ENCODE measurements at places on chromosomes 2 and 18. TPM values are rescaled to one million over a fixed set of nuclear protein-coding genes. Genes with fewer than 3 reads are reported as not detected.
A peak's percentile ranks its signal among the peaks of the same experiment; 100 is the strongest.

GRCh38 chr2:238515377-238515776 is 88.7 kb downstream of the ASB1 start:
- H3K4me1 ChIP-seq, result no peaks in the 10 kb centered on the region
- no peak for DNase-seq
- no peak overlapping the region for H3K4me3 ChIP-seq
- no peak overlapping the region for H3K27ac ChIP-seq
- peaks cover 7% of the 10 kb centered on the region for H3K27me3 ChIP-seq

GRCh38 chr2:22497789-22498188 is 887.2 kb upstream of the KLHL29 start:
- H3K27me3 ChIP-seq, result peaks cover 4% of the 10 kb centered on the region
- no peaks in the 10 kb centered on the region for H3K4me1 ChIP-seq
- no peaks in the 10 kb centered on the region for H3K36me3 ChIP-seq

Gene C1QL2
- polyA plus RNA-seq, result not detected

- H3K27me3 ChIP-seq, result peaks cover 8% of the 10 kb centered on the region
- DNase-seq, result no peak
- H3K36me3 ChIP-seq, result peaks cover 4% of the 10 kb centered on the region
- H3K4me1 ChIP-seq, result no peaks in the 10 kb centered on the region
- H3K4me3 ChIP-seq, result no peak overlapping the region
- H3K27ac ChIP-seq, result no peak overlapping the region
Observed at GRCh38 chr18:4454537-4455112, 482 bp downstream of the DLGAP1 start.

DNA sequence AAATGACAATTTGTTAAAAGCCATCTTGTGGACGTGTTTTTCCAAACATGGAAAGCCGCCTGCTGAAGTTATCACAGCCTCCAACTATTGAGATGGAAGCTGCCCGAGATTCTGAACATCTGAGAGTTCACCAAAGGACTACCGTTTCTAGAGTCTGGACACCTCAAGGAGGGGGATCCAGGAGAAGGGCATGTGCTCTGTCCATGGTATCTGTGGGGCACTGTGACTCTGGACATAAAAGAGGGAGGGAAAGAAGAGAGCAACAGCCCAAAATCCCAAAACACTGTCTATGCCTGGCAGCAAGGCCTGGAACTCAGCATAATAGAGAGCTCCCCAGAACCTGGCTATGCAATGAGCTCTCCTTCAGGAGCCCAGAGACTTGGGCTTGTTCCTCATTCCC is 319.9 kb downstream of the EN1 start:
- no peaks in the 10 kb centered on the region for H3K4me1 ChIP-seq
- H3K27me3 ChIP-seq, result no peaks in the 10 kb centered on the region
- DNase-seq, result no peak
- H3K4me3 ChIP-seq, result no peak overlapping the region

GRCh38 chr2:19607931-19608771 is 249.7 kb upstream of the OSR1 start:
- no peak overlapping the region for H3K27ac ChIP-seq
- DNase-seq, result no peak
- no peaks in the 10 kb centered on the region for H3K4me1 ChIP-seq
- no peaks in the 10 kb centered on the region for H3K27me3 ChIP-seq
- H3K36me3 ChIP-seq, result no peaks in the 10 kb centered on the region
- H3K4me3 ChIP-seq, result no peak overlapping the region

Gene HRH4
- polyA plus RNA-seq, result not detected

DNA sequence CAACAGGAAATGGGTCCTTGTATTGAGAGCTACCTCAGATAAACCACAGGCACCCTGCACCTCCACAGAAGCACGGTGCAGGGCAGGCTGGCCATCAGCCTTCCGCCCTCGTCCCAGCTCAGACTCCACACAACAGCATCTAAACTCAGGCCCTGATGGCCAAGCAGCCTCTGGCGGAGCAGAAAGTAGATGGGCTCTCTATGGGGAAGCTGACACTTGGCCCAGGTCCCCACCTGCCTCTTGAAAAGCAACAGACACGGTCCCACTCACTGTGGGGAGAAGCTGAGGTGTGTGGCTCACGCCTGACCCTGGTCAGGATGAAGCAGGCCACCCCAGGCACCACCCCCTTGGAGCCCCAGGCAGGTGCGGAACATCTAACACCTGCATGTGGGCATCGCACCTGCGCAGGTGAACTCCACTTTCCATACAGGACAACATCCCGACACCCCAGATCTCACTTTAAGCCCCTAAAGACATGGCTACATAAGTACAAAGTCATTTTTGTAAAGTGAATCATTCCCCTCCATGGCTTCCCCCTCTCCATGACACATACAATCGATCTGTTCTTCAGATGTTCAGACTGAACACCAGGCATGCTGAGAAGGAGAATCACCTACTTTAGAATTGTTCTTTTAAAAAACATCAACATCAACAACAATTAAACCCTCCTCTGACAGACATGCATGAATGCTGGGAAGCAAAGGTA is 208.4 kb downstream of the ZBTB7C start:
- no peaks in the 10 kb centered on the region for H3K4me1 ChIP-seq
- no peak overlapping the region for H3K27ac ChIP-seq
- no peaks in the 10 kb centered on the region for H3K36me3 ChIP-seq
- H3K27me3 ChIP-seq, result peaks cover 1% of the 10 kb centered on the region
- no peak for DNase-seq

DNA sequence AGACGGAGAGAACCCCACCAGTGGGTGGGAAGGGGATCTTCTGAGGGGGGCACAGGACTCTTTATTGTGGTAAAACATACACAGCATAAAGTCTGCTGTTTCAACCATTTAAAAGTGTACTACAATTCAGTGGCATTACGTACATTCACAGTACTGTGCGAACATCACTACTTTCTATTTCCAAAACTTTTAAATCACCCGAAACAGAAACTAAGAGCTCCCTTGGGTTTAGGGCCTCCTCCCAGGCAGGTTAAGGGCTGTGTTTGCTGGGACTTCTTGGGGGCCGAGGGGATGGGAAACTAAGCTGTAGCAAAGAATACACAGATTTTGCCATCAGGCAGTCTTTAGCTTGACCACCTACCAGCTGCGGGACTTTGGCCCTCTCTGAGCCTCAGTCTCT is 242.0 kb downstream of the HAUS1 start:
- peak overlapping the region; percentile 94 for H3K27ac ChIP-seq
- peaks cover 14% of the 10 kb centered on the region for H3K36me3 ChIP-seq
- H3K4me1 ChIP-seq, result peaks cover 99% of the 10 kb centered on the region
- DNase-seq, result peak; percentile 28
- no peaks in the 10 kb centered on the region for H3K27me3 ChIP-seq
- peak overlapping the region; percentile 66 for H3K4me3 ChIP-seq

Gene UBXN4
- polyA plus RNA-seq, result 79.4 TPM

- no peaks in the 10 kb centered on the region for H3K36me3 ChIP-seq
- no peak for DNase-seq
- H3K4me1 ChIP-seq, result peaks cover 83% of the 10 kb centered on the region
- H3K27me3 ChIP-seq, result no peaks in the 10 kb centered on the region
Observed at GRCh38 chr2:97911206-97911921, 84.4 kb downstream of the TMEM131 start.

DNA sequence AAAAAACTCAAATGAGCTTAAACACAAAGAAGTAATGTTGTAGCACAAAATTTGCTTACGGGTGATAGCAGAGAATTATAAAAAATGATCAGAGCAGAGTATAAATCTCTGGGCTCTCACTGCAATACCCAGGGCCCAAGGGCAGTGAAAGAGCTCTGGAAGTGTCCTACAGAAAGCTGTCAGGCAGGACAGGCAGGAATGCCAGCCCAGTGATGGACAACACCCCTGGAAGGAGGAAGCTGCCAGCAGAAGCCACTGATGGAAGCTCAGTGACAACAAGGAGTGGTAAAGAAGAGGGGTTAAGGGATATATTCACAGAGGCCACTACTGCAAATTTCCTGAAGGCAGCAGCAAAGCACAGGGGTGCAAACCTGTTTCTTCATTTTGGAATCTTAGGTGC is 214.9 kb downstream of the L3MBTL4 start:
- H3K27me3 ChIP-seq, result no peaks in the 10 kb centered on the region
- no peak for DNase-seq
- H3K27ac ChIP-seq, result no peak overlapping the region
- H3K4me1 ChIP-seq, result no peaks in the 10 kb centered on the region
- H3K36me3 ChIP-seq, result peaks cover 16% of the 10 kb centered on the region

GRCh38 chr2:16249246-16250055 is 309.1 kb downstream of the MYCN start:
- H3K4me3 ChIP-seq, result no peak overlapping the region
- H3K36me3 ChIP-seq, result no peaks in the 10 kb centered on the region
- peaks cover 9% of the 10 kb centered on the region for H3K27me3 ChIP-seq
- no peak overlapping the region for H3K27ac ChIP-seq
- DNase-seq, result no peak

DNA sequence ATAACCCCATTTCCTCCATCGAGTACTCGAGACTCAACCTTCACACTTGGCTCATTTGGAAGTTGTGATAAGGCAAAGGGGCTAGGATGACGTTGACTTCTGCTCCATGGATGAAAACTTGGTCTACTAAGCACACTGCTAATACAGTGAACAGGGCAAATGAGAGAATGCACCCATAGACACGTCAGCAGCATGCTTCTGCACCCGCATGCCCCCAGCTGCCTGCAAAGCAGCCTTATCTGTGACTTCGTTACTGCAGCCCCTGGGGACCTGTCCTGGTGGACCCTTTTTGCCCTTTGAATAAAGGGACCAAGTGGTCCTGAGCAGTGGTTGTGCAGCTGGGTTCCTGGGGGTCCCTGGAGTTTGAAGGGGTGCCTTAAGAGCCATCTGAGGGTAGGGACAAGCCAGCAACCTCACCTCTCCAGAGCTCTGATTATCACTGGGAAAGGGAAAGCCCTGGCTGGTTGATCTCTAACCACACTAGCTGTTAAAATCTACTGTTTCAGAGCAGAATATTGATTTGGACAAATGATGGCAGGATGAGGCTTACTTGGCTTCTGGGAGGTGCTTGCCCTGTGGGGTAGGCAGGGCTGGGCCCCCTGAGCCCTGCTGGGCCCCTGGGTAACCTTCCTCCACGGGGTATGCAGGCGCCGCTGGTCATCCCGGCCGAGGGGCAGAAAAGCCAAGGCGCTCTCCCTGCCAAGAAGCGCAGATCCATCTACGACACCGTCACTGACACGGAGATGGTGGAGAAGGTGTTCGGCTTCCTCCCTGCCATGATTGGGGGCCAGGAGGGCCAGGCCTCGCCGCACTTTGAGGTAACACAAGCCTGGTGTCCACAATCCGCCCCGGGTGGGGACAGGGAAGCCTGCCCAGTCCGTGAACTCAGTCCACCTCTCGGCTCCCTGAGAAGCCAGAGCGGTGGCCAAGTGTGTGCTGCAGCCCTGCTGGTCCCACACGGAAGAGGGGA is 37.6 kb upstream of the GPR17 start:
- no peaks in the 10 kb centered on the region for H3K36me3 ChIP-seq
- no peak overlapping the region for H3K4me3 ChIP-seq
- no peaks in the 10 kb centered on the region for H3K4me1 ChIP-seq
- no peak overlapping the region for H3K27ac ChIP-seq
- no peaks in the 10 kb centered on the region for H3K27me3 ChIP-seq

DNA sequence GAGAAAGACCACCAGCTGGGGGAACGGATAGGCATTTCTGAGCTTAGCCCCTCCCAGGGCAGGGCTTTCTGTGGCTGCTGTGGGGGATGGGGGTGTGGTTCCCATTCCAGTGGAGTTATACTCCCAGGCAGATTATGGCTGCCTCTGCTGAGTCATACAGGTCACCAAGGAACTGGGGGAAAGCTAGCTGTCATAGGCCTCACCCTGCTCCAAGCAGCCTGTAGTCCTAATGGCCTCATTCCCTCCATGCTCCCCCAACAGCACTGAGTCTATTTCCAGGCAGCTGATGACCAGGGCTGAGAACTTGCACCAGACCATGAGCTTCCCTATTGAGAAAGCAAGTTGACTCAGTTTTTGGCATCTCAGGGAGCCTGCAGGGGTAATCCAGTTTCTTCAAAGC is 87.1 kb downstream of the GPR39 start:
- no peak for DNase-seq
- H3K4me1 ChIP-seq, result no peaks in the 10 kb centered on the region
- no peak overlapping the region for H3K4me3 ChIP-seq
- no peaks in the 10 kb centered on the region for H3K36me3 ChIP-seq

DNA sequence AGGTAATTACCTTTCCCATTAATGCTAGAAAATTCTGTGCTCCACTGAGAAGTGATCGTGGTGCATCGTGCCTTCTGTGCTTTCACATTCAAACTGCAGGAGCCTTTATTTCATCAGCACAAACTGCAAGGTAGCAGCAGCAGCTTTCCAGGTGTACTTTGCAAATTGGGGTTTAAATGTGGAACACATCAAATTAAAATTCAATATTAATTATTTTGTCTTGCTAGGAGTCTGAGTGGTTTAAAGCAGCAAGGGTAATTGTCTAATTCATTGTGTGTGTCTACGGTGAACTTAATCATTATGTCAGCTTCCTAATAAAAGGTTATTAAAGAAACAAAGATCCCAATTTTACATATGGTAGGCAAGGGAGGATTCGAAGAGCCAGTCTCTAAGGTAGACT is 180.8 kb upstream of the ATP5MC3 start:
- no peaks in the 10 kb centered on the region for H3K4me1 ChIP-seq
- no peak for DNase-seq
- no peaks in the 10 kb centered on the region for H3K36me3 ChIP-seq
- peaks cover 17% of the 10 kb centered on the region for H3K27me3 ChIP-seq
- no peak overlapping the region for H3K4me3 ChIP-seq

GRCh38 chr2:83844490-83844889 is 614.6 kb downstream of the SUCLG1 start:
- H3K27ac ChIP-seq, result no peak overlapping the region
- no peak overlapping the region for H3K4me3 ChIP-seq
- no peaks in the 10 kb centered on the region for H3K36me3 ChIP-seq
- no peaks in the 10 kb centered on the region for H3K27me3 ChIP-seq
- no peak for DNase-seq

Gene ESPNL
- not detected for polyA plus RNA-seq

DNA sequence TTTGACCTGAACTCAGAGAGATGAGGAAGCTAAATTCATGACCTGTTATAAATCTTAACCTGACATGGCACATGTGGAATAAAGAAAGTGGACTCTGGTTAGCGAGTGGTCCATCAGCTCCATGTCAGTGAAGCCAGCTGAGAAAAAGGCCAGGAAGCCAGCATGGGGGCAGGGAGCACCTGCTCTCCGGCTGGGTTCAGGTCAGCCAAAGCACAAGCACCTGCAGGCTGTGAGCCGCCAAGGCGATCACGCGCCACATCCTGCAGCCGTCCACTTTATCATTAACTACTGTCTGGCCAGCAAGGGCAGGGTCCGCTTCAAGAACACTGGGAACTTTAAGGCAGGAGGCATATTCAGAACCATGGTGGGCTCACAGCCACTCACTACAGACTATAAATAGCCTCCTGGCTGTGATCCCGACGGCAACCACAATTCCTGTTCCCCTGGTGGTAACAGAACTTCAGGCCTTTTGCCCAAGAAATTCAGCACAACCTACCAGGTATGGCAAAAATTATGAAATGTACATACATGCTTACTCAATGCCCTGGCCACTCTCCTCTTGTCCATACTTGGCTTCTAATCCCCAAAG is 35.5 kb downstream of the ACVR1 start:
- no peak for DNase-seq
- peaks cover 17% of the 10 kb centered on the region for H3K36me3 ChIP-seq
- H3K27ac ChIP-seq, result no peak overlapping the region
- no peak overlapping the region for H3K4me3 ChIP-seq
- peaks cover 15% of the 10 kb centered on the region for H3K4me1 ChIP-seq

- no peak for DNase-seq
- H3K27me3 ChIP-seq, result no peaks in the 10 kb centered on the region
- H3K27ac ChIP-seq, result no peak overlapping the region
- peaks cover 71% of the 10 kb centered on the region for H3K36me3 ChIP-seq
Observed at GRCh38 chr2:240530181-240530580, 27.6 kb downstream of the ANKMY1 start.

- peaks cover 7% of the 10 kb centered on the region for H3K36me3 ChIP-seq
- H3K27me3 ChIP-seq, result no peaks in the 10 kb centered on the region
- no peak overlapping the region for H3K4me3 ChIP-seq
Observed at GRCh38 chr2:159454185-159454584, 162.2 kb downstream of the BAZ2B start.

All from immature natural killer cell (primary cell).